ENCODE measurements at places on chromosomes 12 and 14. TPM values are rescaled to one million over a fixed set of nuclear protein-coding genes. Genes with fewer than 3 reads are reported as not detected.
A peak's percentile ranks its signal among the peaks of the same experiment; 100 is the strongest.

- no peaks in the 10 kb centered on the region for H3K27me3 ChIP-seq
- H3K4me1 ChIP-seq = no peaks in the 10 kb centered on the region
- H3K27ac ChIP-seq = no peak overlapping the region
- H3K36me3 ChIP-seq = no peaks in the 10 kb centered on the region
- no peak overlapping the region for H3K4me3 ChIP-seq
Measured at GRCh38 chr12:59973515-59973914, 377.7 kb downstream of the SLC16A7 start.

GRCh38 chr14:20624495-20625070 lies 16.9 kb downstream of the OR6S1 start:
- DNase-seq = peak; percentile 76
- H3K4me1 ChIP-seq = peaks cover 52% of the 10 kb centered on the region
- no peaks in the 10 kb centered on the region for H3K36me3 ChIP-seq
- H3K27me3 ChIP-seq = peaks cover 23% of the 10 kb centered on the region
- peak overlapping the region; percentile 39 for H3K4me3 ChIP-seq

DNA sequence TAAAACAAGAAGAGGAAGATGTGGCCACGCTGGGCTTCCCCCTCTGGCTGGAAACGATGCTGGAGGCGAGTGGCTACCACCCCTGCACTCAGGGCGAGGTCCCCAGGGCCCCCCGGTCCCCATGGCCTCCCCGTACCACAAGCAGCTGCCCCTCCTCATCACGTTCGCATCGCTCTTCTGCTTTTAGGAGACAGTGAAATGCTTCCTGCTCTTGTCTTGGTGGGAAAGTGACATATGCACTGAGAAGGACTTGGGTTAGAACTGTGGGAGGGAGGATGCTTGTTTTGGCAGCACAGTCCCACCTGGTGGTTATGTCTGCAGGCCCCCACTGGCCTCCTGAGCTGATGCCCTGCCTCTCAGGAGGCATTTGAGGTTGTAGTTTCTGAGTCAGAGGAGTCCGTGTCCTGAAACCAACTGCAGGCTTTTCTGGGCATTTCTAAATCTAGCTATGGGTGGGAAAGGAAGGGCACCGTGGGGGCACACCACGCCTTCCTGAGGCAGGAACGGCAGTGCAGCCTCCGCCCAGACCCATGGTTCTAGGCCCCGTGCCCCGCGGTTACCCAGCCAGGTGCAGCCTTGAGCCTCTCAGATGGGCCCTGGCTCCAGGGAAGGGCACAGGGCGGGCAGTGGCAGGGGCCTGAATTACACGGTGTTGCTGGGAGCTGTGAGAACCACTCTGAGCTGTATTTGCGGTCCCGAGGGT lies 139.3 kb downstream of the ADGRD1 start:
- no peaks in the 10 kb centered on the region for H3K27me3 ChIP-seq
- H3K4me3 ChIP-seq = no peak overlapping the region
- H3K36me3 ChIP-seq = no peaks in the 10 kb centered on the region
- peaks cover 17% of the 10 kb centered on the region for H3K4me1 ChIP-seq
- H3K27ac ChIP-seq = no peak overlapping the region
- DNase-seq = peak; percentile 33

- H3K36me3 ChIP-seq = no peaks in the 10 kb centered on the region
- no peaks in the 10 kb centered on the region for H3K27me3 ChIP-seq
- DNase-seq = peak; percentile 70
- peaks cover 31% of the 10 kb centered on the region for H3K4me1 ChIP-seq
- H3K27ac ChIP-seq = no peak overlapping the region
- H3K4me3 ChIP-seq = no peak overlapping the region
Measured at GRCh38 chr12:112900298-112901145, 6.2 kb upstream of the OAS1 start.

- peaks cover 26% of the 10 kb centered on the region for H3K27me3 ChIP-seq
- peak overlapping the region; percentile 48 for H3K4me3 ChIP-seq
- peak; percentile 63 for DNase-seq
- H3K4me1 ChIP-seq = peaks cover 13% of the 10 kb centered on the region
- no peaks in the 10 kb centered on the region for H3K36me3 ChIP-seq
Measured at GRCh38 chr14:64880221-64881121, 764 bp upstream of the SPTB start.

DNA sequence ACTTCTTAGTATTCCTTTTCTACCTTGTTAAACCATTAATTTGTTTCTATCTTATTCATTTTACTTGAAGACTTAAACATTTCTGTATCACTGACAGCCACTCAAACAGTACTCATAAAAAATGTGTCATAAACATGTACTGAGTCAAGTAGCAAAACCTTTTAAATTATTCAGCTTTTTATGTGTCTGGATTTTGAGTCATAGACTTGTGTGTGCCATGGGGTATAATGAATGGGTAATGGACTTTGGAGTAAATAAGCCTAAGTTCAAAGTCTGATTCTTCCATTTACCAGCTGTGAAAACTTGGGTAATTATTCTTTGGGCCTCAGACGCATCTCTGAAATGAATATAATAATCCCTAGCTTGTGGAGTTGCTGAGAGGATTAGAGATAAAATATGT lies 199.0 kb downstream of the RAD51B start:
- no peak for DNase-seq
- H3K27ac ChIP-seq = no peak overlapping the region
- no peak overlapping the region for H3K4me3 ChIP-seq
- H3K4me1 ChIP-seq = no peaks in the 10 kb centered on the region
- H3K36me3 ChIP-seq = no peaks in the 10 kb centered on the region

GRCh38 chr14:39469094-39469710 lies 37.0 kb upstream of the FBXO33 start:
- no peak overlapping the region for H3K4me3 ChIP-seq
- DNase-seq = peak; percentile 53
- H3K27ac ChIP-seq = no peak overlapping the region
- H3K36me3 ChIP-seq = no peaks in the 10 kb centered on the region

- no peaks in the 10 kb centered on the region for H3K4me1 ChIP-seq
- H3K4me3 ChIP-seq = no peak overlapping the region
- no peaks in the 10 kb centered on the region for H3K27me3 ChIP-seq
- H3K36me3 ChIP-seq = no peaks in the 10 kb centered on the region
- H3K27ac ChIP-seq = no peak overlapping the region
Measured at GRCh38 chr12:82279536-82280058, 78.6 kb downstream of the CCDC59 start.

GRCh38 chr12:51188359-51189051 lies 15.6 kb upstream of the TFCP2 start:
- no peaks in the 10 kb centered on the region for H3K36me3 ChIP-seq
- H3K27me3 ChIP-seq = no peaks in the 10 kb centered on the region
- no peak overlapping the region for H3K27ac ChIP-seq
- peak; percentile 58 for DNase-seq

- no peak for DNase-seq
- no peak overlapping the region for H3K27ac ChIP-seq
- no peak overlapping the region for H3K4me3 ChIP-seq
- no peaks in the 10 kb centered on the region for H3K36me3 ChIP-seq
- no peaks in the 10 kb centered on the region for H3K4me1 ChIP-seq
Measured at GRCh38 chr14:23922545-23922944, 31.0 kb upstream of the DHRS4 start.

DNA sequence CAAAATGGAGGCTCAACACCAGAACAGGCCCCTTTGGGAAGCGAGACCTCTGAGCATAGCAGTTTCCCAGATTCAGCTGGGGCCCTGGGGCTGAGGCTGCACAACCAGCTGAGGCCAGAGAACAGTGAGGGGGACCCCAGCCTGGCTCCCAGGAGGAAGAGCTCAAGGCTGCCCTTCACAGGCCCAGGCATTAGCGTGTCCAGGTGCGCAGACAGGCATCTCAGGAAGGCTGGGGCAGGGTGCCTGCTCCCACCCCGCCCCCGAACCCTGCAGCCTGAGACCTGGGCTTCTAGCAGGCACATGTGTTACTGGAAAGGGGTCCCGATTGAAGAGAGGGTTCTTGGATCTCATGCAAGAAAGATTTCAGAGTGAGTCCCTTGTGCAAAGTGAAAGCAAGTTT lies 27.2 kb downstream of the CALM1 start:
- H3K27me3 ChIP-seq = peaks cover 2% of the 10 kb centered on the region
- H3K27ac ChIP-seq = no peak overlapping the region
- DNase-seq = no peak
- H3K4me3 ChIP-seq = no peak overlapping the region
- H3K36me3 ChIP-seq = no peaks in the 10 kb centered on the region

GRCh38 chr12:111424793-111425251 lies 19.1 kb downstream of the SH2B3 start:
- H3K4me3 ChIP-seq = no peak overlapping the region
- no peak for DNase-seq
- no peaks in the 10 kb centered on the region for H3K27me3 ChIP-seq
- H3K36me3 ChIP-seq = peaks cover 6% of the 10 kb centered on the region
- peaks cover 26% of the 10 kb centered on the region for H3K4me1 ChIP-seq

GRCh38 chr14:94583557-94583956 lies 2.3 kb downstream of the SERPINA5 start:
- no peaks in the 10 kb centered on the region for H3K36me3 ChIP-seq
- DNase-seq = no peak
- H3K27me3 ChIP-seq = no peaks in the 10 kb centered on the region
- no peak overlapping the region for H3K27ac ChIP-seq
- no peaks in the 10 kb centered on the region for H3K4me1 ChIP-seq

- no peaks in the 10 kb centered on the region for H3K4me1 ChIP-seq
- DNase-seq = no peak
- no peak overlapping the region for H3K27ac ChIP-seq
- H3K4me3 ChIP-seq = no peak overlapping the region
Measured at GRCh38 chr12:127282786-127283565, 984.0 kb upstream of the TMEM132C start.

GRCh38 chr12:80038062-80038560 lies 61.2 kb upstream of the OTOGL start:
- H3K4me1 ChIP-seq = no peaks in the 10 kb centered on the region
- H3K27me3 ChIP-seq = no peaks in the 10 kb centered on the region
- DNase-seq = no peak
- H3K27ac ChIP-seq = no peak overlapping the region
- H3K4me3 ChIP-seq = no peak overlapping the region

DNA sequence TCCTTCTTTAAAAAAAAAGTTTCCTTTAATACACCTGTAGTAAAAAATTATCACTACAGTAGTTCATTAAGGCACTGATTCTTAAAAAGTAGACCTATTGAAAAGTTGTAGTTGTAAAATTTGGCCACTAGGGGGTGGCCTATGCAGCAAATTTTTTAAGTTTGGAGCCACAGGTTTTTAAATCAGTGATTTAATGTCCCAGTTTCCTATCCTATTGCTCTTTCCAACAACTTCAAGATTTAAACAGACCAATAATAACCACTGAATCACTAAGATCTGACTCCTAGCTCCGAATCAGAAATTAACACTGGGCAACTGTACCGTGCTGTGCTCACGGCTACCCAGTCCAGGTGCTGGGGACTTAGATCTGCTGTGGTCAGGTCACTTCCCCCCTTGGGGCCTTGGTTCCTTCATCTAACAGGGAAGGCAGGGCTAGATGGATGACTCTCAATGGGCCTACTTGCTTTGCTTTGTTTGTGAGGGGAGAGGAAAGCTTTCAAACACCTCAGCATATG lies 279.3 kb downstream of the MED13L start:
- H3K27ac ChIP-seq = peak overlapping the region; percentile 58
- no peak overlapping the region for H3K4me3 ChIP-seq
- H3K4me1 ChIP-seq = peaks cover 7% of the 10 kb centered on the region
- peaks cover 6% of the 10 kb centered on the region for H3K36me3 ChIP-seq
- DNase-seq = peak; percentile 72

- peak overlapping the region; percentile 28 for H3K27ac ChIP-seq
- H3K36me3 ChIP-seq = peaks cover 9% of the 10 kb centered on the region
- peak; percentile 66 for DNase-seq
- no peaks in the 10 kb centered on the region for H3K27me3 ChIP-seq
Measured at GRCh38 chr12:57089271-57090245, 644 bp downstream of the NAB2 start.

GRCh38 chr12:46825591-46826414 lies at the start of gene SLC38A4:
Gene SLC38A4, minus strand, starts transcription at chr12:46825997. Its CDS starts 32,926 bp downstream, at chr12:46793071.
- no peaks in the 10 kb centered on the region for H3K36me3 ChIP-seq
- no peaks in the 10 kb centered on the region for H3K27me3 ChIP-seq
- no peak within 1 kb of the TSS for H3K27ac ChIP-seq
- peaks cover 4% of the 10 kb centered on the region for H3K4me1 ChIP-seq
- DNase-seq = no peak

DNA sequence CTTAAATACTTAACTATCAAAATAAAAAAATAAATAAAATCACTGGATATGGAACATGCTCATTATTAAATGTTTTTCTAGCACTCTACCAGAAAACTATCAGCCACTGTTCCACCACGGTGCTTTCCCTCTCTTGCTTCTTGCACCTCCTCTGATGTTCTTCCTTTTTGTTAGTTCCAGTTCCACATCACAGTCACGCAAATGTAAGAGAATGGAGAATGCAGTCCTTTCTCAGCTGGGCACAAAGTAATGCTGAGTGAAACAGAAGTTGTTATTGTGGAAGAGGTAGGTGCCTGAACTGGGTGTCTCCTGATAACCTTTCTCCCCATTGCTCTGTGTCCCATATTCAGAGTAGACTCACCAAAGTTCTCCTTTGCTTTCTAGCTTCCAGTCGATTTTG lies 1116.9 kb upstream of the TMEM132C start:
- no peak overlapping the region for H3K4me3 ChIP-seq
- H3K36me3 ChIP-seq = no peaks in the 10 kb centered on the region
- DNase-seq = no peak
- no peaks in the 10 kb centered on the region for H3K4me1 ChIP-seq

GRCh38 chr14:75614179-75614578 lies 35.8 kb downstream of the FLVCR2 start:
- H3K4me1 ChIP-seq = peaks cover 8% of the 10 kb centered on the region
- H3K27ac ChIP-seq = no peak overlapping the region
- no peak for DNase-seq
- H3K4me3 ChIP-seq = no peak overlapping the region

DNA sequence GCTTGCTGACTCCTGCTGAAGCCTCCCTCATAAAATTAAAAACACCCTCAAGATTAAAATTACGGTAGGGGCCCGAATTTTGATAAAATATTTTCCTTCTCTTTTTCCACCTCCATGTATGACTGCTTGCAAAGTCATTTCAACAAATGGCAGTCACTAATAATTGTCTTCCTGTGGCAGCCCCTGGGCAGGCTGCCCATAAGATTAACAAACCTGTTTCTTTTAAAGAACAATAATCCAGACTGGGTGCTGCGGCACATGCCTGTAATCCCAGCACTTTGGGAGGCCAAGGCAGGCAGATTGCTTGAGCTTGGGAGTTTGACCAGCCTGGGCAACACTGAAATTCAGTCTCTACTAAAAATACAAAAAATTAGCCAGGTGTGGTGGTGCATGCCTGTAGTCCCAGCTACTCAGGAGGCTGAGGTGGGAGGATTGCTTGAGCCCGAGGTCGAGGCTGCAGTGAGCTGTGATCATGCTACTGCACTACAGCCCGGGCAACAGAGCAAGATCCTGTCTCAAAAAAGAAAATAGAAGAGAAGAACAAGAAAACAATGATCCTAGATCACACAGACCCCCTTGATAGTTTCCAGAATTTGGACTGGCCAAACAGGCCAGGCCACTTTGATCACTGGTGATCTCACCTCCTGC lies 8.7 kb downstream of the SAV1 start:
- peaks cover 27% of the 10 kb centered on the region for H3K4me1 ChIP-seq
- H3K36me3 ChIP-seq = peaks cover 15% of the 10 kb centered on the region
- no peak overlapping the region for H3K27ac ChIP-seq
- DNase-seq = no peak

- peaks cover 55% of the 10 kb centered on the region for H3K4me1 ChIP-seq
- peak overlapping the region; percentile 91 for H3K4me3 ChIP-seq
- peak overlapping the region; percentile 87 for H3K27ac ChIP-seq
- no peaks in the 10 kb centered on the region for H3K36me3 ChIP-seq
- DNase-seq = peak; percentile 64
Measured at GRCh38 chr12:89350630-89351488, 1.4 kb downstream of the DUSP6 start.

GRCh38 chr14:73785336-73785833 lies 66.2 kb upstream of the PTGR2 start:
- peak; percentile 50 for DNase-seq
- H3K27me3 ChIP-seq = no peaks in the 10 kb centered on the region
- H3K27ac ChIP-seq = peak overlapping the region; percentile 90
- peak overlapping the region; percentile 72 for H3K4me3 ChIP-seq

Gene ADGRD1
- 1.7 TPM for polyA plus RNA-seq

Gene RERG
- polyA plus RNA-seq = not detected

Gene NPFF
- 0.34 TPM for polyA plus RNA-seq

Gene CD163L1
- not detected for polyA plus RNA-seq

Gene CEP83
- 7.1 TPM for polyA plus RNA-seq

Gene CCDC175
- polyA plus RNA-seq = not detected
